ENCODE measurements at places on chromosomes 4 and X.

GRCh38 chrX:46994096-46994495, 81.9 kb downstream of the JADE3 start:
- no peak for DNase-seq

DNA sequence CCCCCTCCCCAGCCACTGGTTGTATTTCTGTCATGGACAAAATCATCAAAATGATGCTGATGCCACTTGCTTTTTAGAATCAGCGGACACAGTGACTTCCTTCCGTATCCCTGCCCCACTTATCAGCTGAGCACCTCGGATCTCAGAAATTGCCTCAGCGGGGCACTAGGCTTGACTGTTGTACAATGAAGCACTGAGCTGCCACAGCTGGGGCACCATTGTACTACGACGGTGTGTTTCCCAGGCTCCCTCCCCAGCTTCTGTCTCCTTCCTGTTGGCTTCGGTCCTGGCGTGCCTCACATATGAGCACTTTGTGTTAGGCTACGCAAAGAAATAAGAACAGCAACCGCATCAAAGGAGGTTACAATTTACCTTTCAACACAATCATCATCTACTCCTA, 82.4 kb downstream of the F11 start:
- no peak for DNase-seq

DNA sequence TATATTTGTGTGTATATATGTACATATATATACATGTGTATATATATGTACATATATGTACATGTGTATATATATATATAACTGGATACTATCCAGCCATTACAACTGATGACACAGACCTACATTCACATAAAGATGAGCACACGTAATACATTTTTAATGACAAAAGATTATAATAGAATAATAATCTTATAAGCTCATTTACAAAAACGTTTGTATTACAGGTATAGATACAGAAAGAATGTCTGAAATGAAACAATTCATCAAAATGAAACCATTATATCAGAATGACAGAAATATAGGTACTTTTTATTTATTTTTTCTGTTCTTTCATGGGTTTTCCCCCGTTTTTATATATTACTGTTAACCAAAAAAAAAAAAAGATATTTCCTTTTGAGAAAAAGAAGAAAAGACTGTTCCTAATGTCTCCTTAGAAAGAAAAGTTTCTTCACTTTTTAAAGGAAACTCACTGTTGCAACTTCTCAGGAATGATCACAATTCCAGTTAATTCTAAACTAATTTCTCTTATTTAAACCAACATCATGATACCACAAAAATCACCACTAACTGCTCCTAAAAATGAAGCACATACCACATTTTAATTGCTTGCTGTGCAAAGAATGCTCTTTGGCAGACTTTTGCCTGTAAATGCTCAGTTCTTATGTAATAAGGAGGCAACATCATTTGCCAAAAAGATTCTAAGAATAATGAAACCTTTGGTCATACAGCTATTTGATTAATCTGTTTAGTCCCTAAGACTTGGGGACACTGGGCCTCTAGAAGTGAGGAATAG, 18.9 kb downstream of the LEF1 start:
- DNase-seq, result no peak

- DNase-seq, result no peak
These were observed 9.4 kb downstream of the FHIP1A start for GRCh38 chr4:151418385-151418784.

- DNase-seq, result no peak
These were observed 168.8 kb upstream of the FAM47A start for GRCh38 chrX:34300871-34301270.

- DNase-seq, result no peak
These were observed 23.6 kb downstream of the KIF4A start for GRCh38 chrX:70313503-70313902.

- no peak for DNase-seq
These were observed 230.8 kb upstream of the FTHL17 start for GRCh38 chrX:31302573-31303075.

DNA sequence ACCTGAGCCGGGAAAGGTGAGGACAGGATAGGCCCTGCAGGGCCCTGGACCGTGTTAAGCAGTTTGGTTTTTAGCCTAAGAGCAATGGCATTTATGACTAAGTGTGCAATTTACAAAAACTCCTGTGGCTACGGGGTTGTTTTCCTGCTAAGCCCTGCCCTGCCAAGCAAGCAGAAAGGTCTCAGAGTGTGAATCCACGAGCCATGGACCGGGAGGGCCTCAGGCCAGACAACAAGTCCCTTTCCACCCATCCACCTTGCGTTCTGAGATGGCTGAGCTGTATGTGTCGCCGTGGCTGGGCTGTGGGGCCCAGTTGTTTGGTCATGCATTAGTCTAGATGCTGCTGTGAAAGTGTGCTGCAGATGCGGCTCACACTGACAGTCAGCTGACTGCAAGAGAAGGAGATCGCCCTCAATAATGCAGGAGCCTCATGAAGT, 33.9 kb upstream of the AFAP1 start:
- DNase-seq, result no peak
